Fibroblast of skin of right quadriceps (primary cell): ENCODE measurements at places on chromosomes 1 and 21.

GRCh38 chr1:205430696-205431305, 8.9 kb upstream of the LEMD1 start:
- peak; percentile 37 for DNase-seq

DNA sequence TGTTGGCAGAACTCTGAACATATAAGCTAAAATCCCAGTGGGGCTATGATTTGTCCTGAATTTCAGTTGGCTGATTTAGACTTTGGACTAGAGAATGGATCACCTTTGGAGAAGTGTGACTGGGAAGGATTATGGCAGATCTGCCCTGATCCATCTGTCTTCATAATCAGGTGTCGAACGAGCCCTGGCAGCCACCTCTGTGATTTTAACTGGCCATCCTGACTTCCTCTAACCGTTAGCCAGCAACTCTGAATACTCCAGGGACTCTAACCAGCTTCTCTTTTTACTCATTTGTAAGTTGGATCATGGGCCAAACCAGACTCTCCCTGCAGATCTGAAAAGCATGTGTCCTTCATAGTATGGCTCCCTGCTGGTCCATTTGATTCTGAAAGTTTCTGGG, 32.0 kb downstream of the ACTN2 start:
- DNase-seq: no peak

DNA sequence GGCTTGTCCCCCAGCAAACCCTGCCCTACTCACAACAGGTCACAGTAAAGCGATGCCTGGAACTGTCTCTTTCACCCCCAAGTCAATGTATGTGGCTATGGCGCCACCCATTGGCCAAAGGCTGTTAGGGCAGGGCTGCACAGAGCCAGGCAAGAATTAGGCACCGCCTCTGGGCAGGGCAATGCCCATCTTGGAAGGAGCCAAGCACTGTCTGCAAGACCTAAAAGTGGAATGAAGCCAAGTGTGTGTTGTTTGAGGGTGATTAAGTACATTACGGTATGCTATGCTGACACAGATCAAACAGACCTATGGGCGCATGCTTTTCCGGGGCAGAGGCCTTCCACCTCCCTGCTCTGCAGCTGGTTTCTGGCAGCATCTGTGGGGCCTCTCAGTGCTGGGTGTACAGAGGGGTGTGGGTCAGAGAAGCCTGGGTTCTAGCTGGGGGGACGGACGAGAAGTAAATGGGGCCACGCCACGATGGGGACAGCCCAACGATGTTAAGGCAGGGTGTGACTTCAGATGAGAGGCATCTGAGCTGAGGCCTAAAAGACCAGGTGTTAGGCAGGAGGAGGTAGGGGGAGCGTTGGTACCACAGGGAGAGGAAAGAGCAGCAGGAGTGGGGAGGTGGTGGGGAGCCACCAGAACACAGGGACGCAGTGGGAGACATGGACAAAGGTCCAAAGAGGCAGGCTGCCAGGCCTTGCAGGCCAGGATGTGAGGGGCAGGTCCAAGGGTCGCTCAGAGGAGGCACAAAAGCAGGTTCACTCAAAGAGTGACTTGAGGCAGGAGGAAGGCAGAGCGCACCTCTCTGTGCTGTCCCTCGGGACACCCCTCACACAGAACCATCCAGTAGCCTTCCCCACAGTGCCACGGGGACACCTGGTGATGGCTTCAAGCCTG, 49.8 kb downstream of the ACOT7 start:
- DNase-seq: peak; percentile 73

DNA sequence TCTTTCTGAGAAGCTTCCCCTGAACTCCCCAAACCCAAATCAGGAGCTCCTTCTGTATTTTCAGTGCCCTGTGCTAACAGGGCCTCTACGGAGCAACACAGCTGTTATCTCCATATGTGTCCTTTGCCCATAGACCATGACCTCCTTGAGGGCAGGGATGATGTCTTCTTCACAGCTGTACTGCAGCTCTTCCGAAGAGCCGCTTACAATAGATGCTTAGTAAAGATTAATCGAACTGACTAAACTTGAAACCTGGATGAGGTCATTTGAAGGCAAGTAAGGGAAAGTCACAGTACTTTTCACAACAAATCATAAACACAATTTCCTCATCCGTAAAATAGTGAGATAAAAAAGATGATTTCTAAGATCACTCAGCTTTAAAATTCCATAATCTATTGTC, 4.4 kb upstream of the KCNN3 start:
- no peak for DNase-seq

GRCh38 chr1:72693376-72693775, 411.0 kb upstream of the NEGR1 start:
- DNase-seq: no peak

- peak; percentile 74 for DNase-seq
Measured at GRCh38 chr1:93629101-93630059, 52.3 kb downstream of the BCAR3 start.

DNA sequence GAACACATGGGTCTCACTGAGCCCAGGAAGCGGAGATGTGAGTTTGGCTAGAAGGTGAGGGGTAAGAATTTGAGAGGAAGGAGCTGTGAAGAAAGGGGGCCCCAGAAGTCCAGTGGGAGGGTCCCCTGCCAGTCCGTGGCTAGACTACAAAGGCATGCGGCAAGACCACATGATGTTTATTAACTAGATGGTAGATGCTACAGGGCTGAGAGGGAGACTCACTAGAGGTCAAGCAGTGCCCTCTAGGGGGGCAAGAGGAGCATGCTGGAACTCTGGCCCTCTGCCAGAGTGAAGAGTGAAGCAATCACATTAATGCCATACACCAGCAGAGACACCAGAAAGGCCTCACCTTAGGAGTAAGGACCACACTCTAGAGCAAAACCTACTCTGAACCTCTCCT, 12.2 kb downstream of the KIAA0319L start:
- DNase-seq: peak; percentile 53

DNA sequence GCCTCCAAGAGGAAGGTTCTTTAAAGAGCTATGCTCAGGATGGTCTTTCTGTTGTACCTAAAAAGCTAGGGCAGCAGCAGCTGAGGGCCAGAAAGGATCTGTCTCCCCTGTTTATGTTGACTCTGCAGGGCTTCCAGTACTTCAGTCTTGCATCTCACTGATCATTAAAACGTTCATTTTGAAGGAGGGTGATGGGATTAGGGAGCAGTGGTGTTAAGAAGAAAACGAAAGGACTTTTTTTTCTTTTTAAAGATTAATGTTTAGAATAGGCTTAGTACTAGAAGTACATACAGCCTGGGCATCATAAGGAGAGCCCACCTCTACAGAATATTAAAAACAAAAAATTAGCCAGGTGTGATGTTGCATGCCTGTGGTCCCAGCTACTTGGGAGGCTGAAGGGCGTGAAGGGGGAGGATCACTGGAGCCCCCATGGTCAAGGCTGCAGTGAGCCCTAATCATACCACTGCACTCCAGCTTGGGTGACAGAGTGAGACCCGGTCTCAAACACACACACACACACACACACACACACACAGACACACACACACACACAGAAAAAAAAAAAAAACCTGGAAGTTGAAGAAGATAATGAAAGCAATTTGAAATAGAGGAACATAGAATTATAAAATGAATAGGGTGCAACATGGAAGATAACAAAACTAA, 2.9 kb downstream of the CR1L start:
- DNase-seq: no peak

- no peak for DNase-seq
Measured at GRCh38 chr1:54764922-54765561, 719 bp upstream of the PARS2 start.

- DNase-seq: no peak
Measured at GRCh38 chr1:167776616-167777268, 55.0 kb downstream of the MPZL1 start.

- DNase-seq: peak; percentile 19
Measured at GRCh38 chr1:202860744-202861419, 28.1 kb downstream of the RABIF start.

- DNase-seq: no peak
Measured at GRCh38 chr1:247962911-247963588, 2.0 kb upstream of the OR2AK2 start.

DNA sequence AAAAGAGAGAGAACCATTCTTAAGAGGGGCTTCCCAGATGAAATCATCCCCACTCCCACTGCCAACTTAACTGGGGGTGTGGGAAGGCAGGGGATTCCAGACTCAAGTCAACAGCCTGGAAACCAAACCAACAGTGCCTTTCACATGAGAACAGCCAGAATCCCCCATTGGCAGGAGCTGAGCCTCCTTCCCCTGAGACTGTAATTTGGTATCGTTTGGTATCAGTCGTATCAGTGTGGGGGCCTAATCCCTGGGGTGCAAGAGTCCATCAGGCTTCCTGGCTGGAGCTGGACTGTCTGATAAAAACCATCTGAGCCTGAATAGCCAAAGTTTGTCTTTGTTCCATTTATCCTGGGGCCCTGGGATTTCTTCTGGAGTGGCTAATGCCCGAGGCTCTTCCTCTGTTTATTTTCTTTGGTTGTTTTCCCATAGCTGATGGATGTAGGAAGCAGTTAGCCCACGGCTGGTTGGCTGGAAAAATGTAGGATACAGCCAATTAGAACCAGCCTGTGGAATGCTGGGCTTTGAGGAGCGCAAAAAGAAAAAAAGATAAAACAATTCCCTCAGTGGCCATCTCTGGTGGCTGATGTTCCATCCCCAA, 84.6 kb downstream of the LAMC2 start:
- DNase-seq: peak; percentile 89

DNA sequence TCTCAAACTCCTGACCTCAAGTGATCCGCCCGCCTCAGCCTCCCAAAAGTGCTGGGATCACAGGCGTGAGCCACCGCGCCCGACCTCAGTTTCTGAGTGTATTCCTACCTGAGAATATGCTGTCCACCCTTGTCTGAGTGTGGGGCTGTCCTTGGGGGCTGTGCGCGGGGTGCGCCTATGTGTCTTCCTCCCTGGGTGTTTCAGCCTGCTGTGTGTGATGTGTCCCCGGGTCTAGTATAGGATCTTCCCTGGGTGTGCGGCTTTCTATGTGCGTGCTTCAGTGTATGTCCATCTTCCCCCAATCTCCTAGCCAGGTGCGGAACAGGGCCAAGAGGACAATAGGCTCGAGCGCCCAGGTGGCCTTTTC, 8.3 kb upstream of the ID3 start:
- no peak for DNase-seq

GRCh38 chr21:36134803-36135390, at the start of gene CBR3:
Gene CBR3 (plus strand): TSS chr21:36135079. CDS start chr21:36135193, 114 bp downstream.
- peak; percentile 52 for DNase-seq

- peak; percentile 87 for DNase-seq
Measured at GRCh38 chr1:176241385-176242015, 34.4 kb upstream of the COP1 start.

DNA sequence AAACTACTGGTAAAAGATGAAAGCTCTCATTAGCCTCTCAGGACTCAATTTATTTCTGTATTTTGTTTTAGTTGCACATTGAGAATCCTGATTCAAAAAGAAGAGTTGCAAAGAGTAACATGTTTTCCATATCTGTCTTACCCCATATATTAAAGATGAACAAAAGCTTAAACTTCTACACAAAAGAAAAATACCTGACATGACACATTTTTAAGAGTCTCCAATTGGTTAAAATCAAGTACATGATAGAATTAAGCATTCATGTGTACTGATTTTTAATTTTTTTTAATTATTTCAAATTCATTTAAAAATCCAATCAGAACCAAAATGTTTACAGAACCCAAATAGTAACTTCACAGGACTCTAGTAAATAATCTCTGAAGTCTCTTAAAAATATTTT, 72.0 kb downstream of the FOXJ3 start:
- no peak for DNase-seq

GRCh38 chr21:38843806-38844503, 38.2 kb downstream of the ETS2 start:
- peak; percentile 85 for DNase-seq

- DNase-seq: no peak
Measured at GRCh38 chr1:6534248-6534822, 20.0 kb downstream of the NOL9 start.

DNA sequence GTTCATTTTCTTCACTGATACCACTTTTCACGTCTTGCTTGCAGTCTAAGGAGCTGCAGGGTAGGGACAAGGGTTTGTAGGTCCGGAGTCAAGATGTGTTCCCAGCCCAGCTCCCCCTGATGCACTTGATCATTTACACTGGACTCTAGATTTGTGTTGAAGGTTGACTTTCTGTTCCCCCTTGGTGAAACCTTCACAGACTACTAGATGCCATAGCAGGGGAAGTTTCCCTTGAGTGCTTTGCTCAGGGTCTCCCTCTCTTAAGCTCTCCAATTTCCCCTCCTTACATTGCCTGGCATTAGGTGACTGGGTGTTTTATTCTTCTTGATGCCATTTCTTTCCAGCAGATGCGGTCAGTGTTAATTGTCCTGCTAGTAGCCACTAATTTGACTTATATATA, 8.0 kb upstream of the RAB3GAP2 start:
- no peak for DNase-seq

- DNase-seq: no peak
Measured at GRCh38 chr1:118841521-118841920, 146.6 kb downstream of the TBX15 start.

- peak; percentile 98 for DNase-seq
Measured at GRCh38 chr1:34162852-34163766, 1.9 kb downstream of the CSMD2 start.

GRCh38 chr1:119253366-119253765, 112.9 kb upstream of the WARS2 start:
- DNase-seq: no peak

- DNase-seq: peak; percentile 91
Measured at GRCh38 chr1:66331658-66332547, 202.1 kb upstream of the SGIP1 start.

DNA sequence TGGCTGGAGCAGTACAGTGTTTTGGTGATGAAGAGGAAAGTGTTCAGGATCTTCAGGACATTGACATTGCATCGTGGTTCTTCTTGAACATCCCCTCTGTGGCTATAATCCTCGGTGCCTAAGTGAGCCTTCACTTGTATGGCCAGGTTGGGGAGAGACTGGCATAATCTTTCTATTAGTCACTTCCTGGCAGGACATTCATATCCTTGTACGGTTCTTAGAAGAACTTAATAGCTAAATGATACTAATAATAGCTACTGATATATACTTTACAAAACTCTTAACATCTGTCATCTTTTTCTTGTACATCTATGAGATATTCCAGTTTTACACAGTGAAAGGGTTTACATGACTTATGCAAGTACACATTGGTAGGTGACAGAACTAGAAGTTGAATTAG, 35.8 kb downstream of the CELF3 start:
- peak; percentile 91 for DNase-seq

DNA sequence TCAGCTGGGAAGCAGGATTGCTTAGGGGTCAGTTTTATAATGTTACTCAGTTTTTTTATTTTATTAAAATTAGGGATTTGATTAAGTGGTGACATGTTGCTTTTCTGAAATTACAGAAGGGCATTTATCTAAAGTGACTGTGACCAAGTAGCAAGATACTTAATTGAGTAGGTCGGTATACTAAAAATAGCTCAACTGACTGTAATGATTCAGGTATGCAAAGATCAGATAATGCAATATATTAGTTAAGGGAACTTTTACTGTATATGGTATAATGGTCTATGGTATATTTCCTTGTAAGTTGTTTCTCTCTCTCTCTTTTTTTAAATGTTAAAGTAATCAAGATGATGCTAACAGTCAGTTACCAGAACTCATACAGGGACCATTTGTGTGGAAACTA, 26.2 kb downstream of the RLF start:
- peak; percentile 22 for DNase-seq

DNA sequence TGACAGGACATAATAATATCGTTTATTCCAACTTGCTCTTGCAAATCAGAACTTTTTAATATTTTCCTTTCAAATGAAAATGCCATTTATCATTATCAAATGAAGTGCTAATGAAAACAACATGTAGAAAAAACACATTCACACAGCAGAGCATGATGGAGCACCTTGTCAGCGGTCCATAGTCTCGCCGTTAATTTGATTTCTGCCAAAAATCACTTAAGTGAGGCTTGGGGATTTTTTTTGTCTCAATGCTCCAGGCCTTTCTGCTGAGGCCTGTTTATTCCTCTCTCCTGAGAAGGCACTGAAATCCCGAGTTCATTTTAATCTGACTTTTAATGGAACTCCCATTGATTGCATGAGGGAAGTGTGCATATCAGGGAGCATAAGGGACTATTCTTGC, 122.5 kb downstream of the ELAVL4 start:
- no peak for DNase-seq
